ENCODE measurements at places on chromosomes 2 and 18.

- no peak for DNase-seq
Measured at GRCh38 chr2:109242210-109242653, 113.2 kb downstream of the SH3RF3 start.

GRCh38 chr2:167869200-167869599 is 378.2 kb downstream of the STK39 start:
- DNase-seq: no peak

DNA sequence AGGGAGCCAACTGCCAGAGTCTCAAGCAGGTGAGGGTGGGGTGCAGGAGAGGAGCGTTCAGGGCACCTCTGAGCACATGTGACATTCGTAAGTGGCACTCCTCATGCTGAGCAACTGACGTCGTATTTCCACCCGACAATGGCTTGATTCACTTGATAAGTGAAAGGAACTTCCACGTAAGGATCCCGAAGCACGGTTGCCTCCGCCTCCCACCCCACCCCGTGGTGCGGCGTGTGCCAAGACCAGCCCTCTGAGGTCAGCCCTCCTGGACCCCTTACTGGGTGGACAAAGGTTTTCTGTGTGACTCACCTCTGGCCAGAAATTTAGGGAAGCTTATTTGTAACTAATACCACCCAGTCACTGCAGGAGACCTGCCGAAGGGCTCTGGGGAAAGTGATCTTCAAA is 59.9 kb downstream of the AGAP1 start:
- DNase-seq: no peak

GRCh38 chr18:34562252-34562870 is 147.7 kb upstream of the DTNA start:
- DNase-seq: no peak
